ENCODE measurements at places on chromosomes 3 and 15.

DNA sequence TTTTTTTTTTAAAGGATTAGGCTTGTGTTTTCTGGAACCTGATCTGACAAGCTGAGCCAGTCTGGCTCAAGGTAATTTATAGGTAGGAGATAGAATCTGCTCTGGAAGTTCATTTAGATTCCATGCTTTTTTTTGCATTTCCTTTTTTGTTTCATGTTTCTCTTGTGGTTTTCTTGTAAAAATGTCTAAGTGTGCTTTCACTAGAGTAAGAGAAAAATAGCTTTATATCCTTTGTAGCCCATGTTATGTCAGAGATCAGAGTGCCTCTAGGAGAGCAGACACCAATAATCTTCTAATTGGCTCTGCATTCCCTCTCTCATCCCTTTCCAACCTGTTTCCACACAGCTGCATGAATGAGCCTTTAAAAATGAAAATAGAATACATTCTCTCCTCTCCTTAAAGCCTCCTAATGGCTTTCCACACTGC, 389.8 kb upstream of the KCNMB2 start:
- peak; percentile 56 for DNase-seq

DNA sequence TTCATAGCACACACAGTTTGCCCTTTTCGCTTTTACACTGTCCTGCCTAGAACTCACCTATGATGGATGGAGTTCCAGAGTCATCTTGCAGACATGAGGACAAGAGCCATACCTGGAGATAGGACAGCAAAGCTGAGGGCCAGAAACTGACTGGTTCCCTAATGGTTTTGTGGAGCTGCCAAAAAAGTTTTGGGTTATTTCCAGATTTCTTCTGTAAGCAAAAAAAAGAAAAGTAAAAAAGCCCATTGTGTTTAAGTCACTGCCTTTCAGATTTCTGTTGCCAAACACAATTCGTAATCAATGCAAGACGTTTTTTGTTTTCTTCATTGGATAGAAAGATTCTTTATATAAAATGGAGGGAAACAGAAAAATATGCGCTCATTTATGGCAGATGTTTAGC, 42.4 kb upstream of the KY start:
- no peak for DNase-seq

GRCh38 chr15:78023865-78024518, 53.5 kb downstream of the TBC1D2B start:
- DNase-seq = no peak

GRCh38 chr15:101026656-101027272, 107.6 kb downstream of the LRRK1 start:
- no peak for DNase-seq

GRCh38 chr3:99957151-99957796, 139.6 kb downstream of the CMSS1 start:
- peak; percentile 33 for DNase-seq

DNA sequence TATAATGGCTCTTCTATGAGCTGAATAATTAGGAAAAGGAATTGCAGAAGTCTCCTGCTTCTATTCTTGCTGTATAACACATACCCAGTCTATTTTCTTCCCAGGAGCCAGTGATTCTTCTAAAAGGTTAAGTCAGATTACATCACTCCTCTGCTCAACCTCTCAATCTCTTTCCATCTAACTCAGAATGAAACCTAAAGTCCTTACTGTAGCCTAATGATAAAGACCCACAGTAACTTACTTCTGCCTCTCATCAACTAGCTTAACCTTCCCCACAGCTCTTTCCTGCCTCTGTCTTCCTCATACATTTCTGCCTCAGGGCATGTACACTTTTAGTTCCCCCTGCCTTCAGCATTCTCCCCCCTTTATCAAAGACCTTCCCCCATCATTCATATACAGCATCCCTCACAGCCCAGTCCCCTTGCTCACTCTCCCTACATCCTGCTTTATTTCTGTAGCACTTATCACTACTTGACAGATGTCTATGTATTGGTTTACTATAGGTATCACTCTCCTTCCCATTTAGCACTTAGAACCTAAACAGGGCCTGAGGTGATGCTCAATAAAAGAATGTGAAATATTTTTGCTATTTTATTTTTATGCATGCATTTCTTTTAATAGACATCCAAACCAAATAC, 28.5 kb upstream of the CMTM6 start:
- peak; percentile 20 for DNase-seq

DNA sequence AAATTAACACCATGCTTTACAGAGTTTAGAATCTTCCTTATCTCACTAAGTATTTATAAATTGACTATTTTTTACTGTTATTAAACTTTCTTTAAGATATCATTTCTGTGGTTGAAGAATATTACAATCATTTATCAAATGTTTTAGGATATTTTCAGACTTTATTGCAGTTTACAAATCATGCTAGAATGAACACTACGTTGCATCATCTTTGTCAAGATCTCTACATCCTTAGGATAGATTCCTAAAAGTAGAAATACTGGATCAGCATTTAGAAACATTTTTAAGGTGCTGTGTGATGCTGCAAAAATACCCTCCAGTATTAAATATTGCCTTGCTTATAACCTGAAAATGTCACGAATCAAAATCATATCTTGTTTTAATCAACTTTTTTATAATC, 2.5 kb upstream of the PLD1 start:
- DNase-seq = no peak

DNA sequence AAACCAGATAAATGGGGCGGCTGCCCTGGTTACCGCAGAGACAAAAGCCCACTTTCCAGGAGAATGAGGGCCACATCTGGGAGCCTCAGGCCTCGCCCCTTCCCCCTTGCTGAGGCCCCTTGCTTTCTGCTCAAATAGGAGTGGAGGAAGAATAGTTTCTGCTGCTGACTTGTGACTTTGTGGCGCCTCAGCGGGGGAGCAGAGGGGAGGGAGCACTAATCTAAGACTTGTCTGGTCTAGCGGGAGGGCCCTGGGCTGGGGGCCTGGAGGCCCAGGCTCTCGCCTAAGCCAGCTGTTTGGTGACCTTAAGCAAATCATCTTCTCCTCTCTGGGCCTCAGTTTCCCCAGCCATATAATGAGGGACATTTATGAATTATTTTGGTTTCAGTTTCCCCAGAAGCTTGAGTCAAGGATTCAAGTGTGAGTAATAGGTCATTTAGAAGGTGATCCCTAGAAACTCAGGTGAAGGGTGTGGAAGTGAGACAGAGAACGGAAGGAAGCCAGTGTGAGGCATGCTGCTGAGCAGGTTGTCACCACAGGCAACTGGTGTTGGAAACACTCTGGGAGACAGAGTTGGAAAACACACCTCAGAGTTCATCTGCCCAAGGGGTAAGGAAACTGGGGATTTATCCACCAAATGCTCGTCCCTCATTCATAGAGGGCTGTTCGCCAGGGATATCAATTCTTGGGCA, 25.9 kb upstream of the SMAD3 start:
- DNase-seq = no peak

Data from EH (cell line).